ENCODE measurements at places on chromosomes 11 and 22.

DNA sequence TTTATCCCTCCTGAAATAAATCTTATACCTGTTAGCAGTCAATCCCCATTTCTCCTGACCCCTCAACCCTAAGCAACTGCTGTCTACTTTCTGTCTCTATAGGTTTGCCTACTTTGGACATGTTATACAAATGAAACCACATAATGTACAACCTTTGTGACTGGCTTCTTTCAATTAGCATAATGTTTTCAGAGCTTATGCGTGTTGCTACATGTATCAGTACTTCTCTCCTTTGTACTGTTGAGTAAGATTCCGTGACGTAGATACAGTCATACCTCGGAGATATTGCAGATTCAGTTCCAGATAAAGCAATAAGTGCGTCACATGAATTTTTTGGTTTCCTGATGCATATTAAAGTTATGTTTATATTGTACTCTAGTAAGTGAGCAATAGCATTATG lies 127.3 kb downstream of the MORC2 start:
- DNase-seq: no peak

DNA sequence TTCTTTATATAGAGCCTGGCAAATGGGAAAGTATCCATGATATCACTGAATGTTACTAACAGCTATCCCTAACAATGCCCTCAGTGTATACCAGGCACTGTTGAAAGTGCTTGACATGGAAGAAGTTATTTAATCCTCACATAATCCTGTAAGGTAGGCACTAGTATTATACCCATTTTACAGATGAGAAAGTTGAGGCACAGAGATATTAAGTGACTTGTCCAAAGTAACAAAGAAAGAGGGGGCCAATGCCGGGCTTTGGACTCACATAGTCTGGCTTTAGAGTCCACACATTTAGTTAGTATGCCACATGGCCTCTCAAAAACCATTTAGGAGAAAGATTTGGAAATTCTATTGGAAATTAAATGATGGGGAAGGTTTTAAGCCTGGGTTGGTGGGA lies 220.8 kb upstream of the PLET1 start:
- no peak for DNase-seq

- no peak for DNase-seq
These were observed 89.5 kb upstream of the KCNQ1OT1 start for GRCh38 chr11:2789331-2789730.

GRCh38 chr11:84817998-84818397 lies 809.1 kb downstream of the DLG2 start:
- DNase-seq: peak; percentile 86

- DNase-seq: no peak
These were observed 73.2 kb downstream of the ARHGAP8 start for GRCh38 chr22:44825310-44826150.

- DNase-seq: no peak
These were observed 18.8 kb upstream of the CDKN1C start for GRCh38 chr11:2904153-2905052.

DNA sequence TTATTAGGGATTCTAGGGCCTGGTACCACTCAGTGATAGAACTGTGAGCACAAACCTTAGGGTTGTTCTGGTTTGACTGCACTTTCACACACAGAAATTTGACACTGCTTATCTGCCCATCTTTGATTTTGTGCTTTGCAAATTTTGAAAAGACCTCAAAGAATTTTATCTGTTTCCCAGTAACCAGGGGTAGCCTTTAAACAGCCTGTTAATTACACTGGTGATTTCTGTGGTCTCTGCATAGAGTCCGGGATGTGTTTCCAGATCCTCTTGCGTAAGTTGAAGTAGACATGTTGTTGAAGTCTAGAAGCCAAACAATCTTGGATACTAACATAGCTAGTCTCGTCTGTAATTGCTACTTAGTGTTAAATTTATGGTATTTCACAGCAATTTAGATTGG lies 75.3 kb downstream of the C22orf31 start:
- no peak for DNase-seq

GRCh38 chr22:25350551-25350971 lies 131.1 kb downstream of the CRYBB2 start:
- no peak for DNase-seq

- no peak for DNase-seq
These were observed 33.7 kb upstream of the PDE3B start for GRCh38 chr11:14609902-14610301.

DNA sequence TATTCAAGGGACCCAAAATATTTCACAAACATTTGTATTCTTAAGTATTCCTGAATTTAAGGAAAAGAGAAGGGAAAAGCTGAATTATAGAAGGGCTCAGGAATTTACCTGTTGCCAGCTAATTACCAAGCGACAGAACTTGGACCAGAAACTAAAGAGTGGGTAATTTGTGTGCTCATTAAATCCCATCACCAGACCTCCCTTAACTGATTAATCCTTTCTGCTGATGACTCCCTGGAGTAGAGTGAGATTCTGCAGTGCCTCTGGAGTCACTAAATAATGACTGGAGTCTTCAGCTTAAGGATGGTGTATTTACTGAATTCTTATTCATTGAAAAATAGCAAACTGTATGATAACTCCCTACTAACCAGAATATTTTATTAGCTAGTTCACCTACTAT lies 74.0 kb upstream of the RAB1B start:
- no peak for DNase-seq

DNA sequence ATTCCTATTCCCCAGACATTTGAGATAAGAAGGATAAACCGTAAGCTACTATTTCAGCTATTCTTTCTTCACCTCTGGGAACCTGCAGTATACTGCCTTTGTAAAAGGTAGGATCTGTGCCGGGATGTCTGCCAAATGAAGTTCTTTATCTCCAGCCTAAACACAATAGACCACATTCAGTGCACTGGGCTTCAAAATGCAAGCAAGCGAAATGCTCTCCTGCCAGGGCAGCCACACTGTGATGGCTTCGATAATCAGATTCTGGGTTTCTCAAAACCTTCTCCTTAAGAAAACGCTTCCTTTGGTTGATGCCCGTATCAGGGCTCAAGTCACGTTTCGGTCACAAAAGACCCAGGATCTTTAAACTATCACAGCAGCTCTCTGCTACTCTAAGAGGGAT lies 299.5 kb upstream of the B3GAT1 start:
- DNase-seq: no peak

GRCh38 chr22:22893891-22894739 lies 6.5 kb downstream of the IGLL5 start:
- DNase-seq: no peak

DNA sequence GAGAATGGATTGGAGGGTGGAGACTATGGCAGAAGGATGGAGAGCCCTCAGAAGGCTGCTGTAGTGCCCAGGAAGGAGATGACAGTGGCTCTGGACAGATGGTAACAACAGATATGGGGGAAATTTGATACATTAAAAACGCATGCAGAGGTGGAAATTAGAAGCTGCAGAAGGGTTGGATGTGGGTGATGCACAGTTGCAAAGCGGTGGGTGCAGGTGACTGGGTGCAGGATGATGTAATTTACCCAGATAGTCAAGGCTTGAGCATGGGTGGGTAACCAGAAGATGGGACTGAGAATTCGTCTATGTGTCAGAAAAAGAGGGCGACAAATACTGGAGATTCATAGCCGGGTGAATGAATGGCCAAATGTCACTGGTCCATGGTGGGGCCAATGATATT lies 570.3 kb downstream of the MN1 start:
- DNase-seq: no peak

GRCh38 chr11:100682247-100682969 lies 4.7 kb upstream of the ARHGAP42 start:
- peak; percentile 39 for DNase-seq

- no peak for DNase-seq
These were observed 12.6 kb downstream of the OR5A2 start for GRCh38 chr11:59413646-59414045.

GRCh38 chr22:47996446-47996857 lies 1234.0 kb downstream of the TBC1D22A start:
- DNase-seq: no peak

GRCh38 chr11:134573857-134574256 lies 161.8 kb upstream of the B3GAT1 start:
- DNase-seq: no peak

DNA sequence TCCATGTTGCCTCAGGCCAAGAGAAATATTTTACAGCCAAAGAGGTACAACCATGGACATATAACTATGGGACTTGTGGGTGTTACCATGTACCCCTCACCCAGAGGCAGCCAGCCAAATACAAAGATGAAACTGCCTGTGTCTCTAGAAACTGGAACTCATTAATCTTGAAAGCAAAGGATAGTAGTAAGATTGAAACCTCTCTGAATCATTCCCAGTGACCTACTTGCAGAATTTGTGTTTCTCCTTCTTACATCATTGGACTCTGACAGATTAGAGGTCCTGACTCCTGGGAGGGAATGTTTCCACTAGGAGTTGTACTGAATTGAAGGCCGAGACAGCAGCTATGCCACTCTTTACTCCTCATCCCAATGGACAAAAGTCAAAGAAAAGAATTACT lies 257.4 kb upstream of the UBASH3B start:
- DNase-seq: peak; percentile 19

DNA sequence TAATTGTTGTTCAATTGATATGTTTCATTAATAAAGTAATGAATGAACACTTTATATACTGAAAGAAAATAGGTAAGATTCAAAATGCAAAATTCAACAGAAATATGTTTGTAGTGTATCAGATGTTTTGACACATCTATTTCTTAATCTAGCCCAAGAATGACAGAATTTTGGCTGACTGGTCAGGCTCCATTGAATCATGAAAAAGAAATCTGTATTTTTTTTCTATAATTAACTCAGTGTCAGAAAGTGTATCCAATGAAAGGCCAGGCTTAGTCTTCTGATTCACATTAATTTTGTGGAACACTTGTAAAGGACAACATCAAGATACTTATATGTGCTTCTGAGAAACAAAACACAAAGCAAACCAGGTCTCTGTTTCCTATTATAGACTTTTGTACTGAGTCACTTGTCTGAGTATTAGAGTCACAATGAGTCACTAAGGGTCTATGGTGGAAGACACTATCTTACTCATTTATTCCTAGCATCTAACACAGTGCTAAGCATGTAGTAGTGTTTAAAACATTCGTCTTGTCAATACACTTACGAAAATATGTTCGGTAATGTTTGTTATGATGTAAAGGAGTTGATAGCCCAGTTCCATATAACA lies 297.7 kb upstream of the CCDC90B start:
- peak; percentile 86 for DNase-seq

GRCh38 chr11:66281001-66281400 lies 3.0 kb downstream of the CNIH2 start:
- peak; percentile 36 for DNase-seq

- no peak for DNase-seq
These were observed 10.8 kb upstream of the FBLN1 start for GRCh38 chr22:45491841-45492240.

DNA sequence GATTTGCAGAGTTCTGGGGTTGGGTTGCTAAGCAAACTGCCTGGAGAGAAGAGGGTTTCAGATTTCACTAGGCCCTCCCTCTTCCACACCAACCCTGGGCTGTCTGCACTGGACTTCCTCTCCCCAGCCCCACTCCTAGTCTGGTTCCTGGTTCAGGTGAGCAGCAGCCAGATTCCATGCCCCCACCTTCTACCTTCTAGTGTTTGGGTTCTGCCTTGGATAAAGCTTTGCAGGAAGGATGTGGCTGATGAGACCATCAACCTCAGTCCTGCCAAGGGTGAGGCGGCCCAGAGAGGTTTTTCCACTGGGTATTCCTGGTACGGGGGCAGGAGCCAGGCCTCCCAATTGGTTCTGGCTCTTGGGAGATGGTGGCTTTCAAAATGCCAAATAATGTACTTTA lies 68.3 kb downstream of the BCR start:
- DNase-seq: peak; percentile 23

GRCh38 chr22:28331695-28332094 lies 347.9 kb downstream of the TTC28 start:
- no peak for DNase-seq

GRCh38 chr22:24592058-24592850 lies 619 bp downstream of the LRRC75B start:
- peak; percentile 19 for DNase-seq

DNA sequence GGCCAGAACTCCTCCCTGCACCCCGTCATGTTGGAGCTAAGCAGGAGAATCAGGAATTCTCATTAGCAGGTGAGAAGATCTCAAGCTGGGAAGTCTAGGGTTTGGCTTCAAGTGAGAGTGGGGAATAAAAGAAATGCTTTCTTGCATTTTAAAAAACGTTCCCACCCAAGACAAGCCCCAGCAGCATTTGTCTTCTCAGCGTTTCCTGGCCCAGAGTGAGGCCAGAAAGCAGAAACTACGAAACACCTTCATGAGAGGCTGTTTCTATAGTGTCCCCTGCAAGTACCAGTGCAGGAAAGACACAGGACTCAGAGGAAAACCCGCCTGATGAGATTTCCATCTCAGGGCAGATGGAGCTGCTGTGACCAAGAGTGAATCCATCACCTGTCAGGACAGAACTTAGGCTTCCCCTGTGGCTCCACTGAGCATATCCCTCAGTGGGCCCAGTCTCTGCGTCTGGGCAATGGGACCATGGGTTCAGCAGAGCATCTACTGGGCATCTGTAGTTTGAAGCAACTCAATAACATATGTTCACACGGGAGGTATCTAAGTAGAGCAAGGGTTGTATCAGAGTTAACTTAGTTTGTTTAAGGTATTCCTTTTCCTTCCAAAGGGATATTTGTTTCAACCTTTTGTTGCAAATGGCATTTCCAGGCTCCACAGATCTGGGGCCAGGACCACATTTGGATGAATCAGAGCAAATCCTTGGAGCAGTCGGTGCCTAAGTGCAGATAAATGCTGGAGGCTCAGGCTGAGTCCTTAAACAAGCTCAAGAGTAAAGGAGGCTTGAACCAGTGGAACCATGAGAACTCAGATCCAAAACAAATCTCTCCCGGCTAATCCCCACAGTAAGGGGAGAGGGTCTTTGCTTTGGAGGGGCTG lies 548.3 kb downstream of the MIAT start:
- DNase-seq: peak; percentile 46

DNA sequence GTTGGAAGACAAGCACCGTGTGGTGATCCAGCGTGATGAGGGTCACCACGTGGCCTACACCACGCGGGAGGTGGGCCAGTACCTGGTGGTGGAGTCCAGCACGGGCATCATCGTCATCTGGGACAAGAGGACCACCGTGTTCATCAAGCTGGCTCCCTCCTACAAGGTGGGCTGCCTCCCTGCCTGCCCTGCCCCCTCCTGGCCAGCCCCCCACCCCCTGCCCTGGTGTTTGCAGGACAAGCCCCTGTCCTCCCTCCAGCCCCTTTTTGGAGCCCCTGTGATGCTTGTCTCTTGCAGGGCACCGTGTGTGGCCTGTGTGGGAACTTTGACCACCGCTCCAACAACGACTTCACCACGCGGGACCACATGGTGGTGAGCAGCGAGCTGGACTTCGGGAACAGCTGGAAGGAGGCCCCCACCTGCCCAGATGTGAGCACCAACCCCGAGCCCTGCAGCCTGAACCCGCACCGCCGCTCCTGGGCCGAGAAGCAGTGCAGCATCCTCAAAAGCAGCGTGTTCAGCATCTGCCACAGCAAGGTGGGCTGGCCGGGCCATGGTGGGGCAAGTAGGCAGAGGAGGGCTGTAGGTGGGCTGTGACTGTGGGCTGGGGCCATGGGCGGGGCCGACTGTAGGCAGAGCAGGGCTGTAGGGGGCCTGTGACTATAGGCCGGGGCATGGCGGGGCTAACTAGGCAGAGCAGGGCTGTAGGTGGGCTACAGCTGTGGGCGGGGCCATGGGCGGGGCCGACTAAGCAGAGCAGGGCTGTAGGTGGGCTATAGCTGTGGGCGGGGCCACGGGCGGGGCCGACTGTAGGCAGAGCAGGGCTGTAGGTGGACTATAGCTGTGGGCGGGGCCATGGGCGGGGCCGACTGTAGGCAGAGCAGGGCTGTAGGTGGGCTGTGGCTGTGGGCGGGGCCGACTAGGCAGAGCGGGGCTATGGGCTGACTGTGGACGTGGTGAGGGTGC lies 13.6 kb downstream of the MUC2 start:
- DNase-seq: no peak

Measured in fibroblast of skin of back (primary cell).